ENCODE measurements at places on chromosomes 3 and 15. TPM values are rescaled to one million over a fixed set of nuclear protein-coding genes. Genes with fewer than 3 reads are reported as not detected.

FGD5 gene
- 0.59 TPM for total RNA-seq

ABHD5 gene
- total RNA-seq: 23.3 TPM

RAB27A gene
- 12.0 TPM for total RNA-seq

NR2F2 gene
- total RNA-seq: 27.3 TPM

ADGRG7 gene
- 0.30 TPM for total RNA-seq

BNC1 gene
- total RNA-seq: 23.3 TPM

GPR156 gene
- 0.92 TPM for total RNA-seq

SLC28A2 gene
- not detected for total RNA-seq

SERINC4 gene
- total RNA-seq: not detected

KLHDC8B gene
- total RNA-seq: 9.5 TPM

GOLGA6A gene
- not detected for total RNA-seq

CKMT1B gene
- total RNA-seq: not detected

UQCC5 gene
- 3.0 TPM for total RNA-seq

CACNA2D2 gene
- not detected for total RNA-seq

Data from smooth muscle cell of the umbilical artery (primary cell).